Osteoblast (primary cell): ENCODE measurements at places on chromosomes 6 and 20.

DNA sequence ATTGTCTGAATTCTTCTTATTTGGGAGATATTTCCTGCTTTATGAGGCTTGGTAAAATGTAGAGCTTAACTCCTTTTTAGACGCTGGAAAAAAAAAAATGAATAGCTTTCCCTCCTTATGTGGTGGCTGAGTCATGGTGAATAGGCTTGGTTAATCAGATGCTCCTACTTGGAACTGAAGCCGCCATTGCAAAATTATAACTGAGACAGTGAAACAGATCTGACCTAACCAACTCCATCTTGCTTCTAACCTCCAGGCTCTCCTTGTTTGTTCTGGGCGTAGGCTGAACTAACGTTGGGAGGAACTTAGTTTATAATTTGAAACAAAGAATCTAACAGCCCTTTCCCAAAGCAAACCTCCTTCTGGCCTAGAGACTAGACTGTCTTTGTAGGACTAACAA is 43.2 kb upstream of the PLCB4 start:
- no peaks in the 10 kb centered on the region for H3K27me3 ChIP-seq
- peak overlapping the region; percentile 66 for H3K27ac ChIP-seq
- no peaks in the 10 kb centered on the region for H3K36me3 ChIP-seq
- H3K4me1 ChIP-seq: peaks cover 23% of the 10 kb centered on the region
- DNase-seq: no peak

GRCh38 chr6:131979515-131980337 is 28.6 kb upstream of the CCN2 start:
- no peaks in the 10 kb centered on the region for H3K27me3 ChIP-seq
- H3K4me3 ChIP-seq: no peak overlapping the region
- peak overlapping the region; percentile 88 for H3K27ac ChIP-seq
- no peaks in the 10 kb centered on the region for H3K36me3 ChIP-seq
- H3K4me1 ChIP-seq: peaks cover 72% of the 10 kb centered on the region

- no peak for DNase-seq
- H3K36me3 ChIP-seq: no peaks in the 10 kb centered on the region
- no peak overlapping the region for H3K4me3 ChIP-seq
These were observed 64.4 kb upstream of the PLEKHG1 start for GRCh38 chr6:150535151-150535804.

DNA sequence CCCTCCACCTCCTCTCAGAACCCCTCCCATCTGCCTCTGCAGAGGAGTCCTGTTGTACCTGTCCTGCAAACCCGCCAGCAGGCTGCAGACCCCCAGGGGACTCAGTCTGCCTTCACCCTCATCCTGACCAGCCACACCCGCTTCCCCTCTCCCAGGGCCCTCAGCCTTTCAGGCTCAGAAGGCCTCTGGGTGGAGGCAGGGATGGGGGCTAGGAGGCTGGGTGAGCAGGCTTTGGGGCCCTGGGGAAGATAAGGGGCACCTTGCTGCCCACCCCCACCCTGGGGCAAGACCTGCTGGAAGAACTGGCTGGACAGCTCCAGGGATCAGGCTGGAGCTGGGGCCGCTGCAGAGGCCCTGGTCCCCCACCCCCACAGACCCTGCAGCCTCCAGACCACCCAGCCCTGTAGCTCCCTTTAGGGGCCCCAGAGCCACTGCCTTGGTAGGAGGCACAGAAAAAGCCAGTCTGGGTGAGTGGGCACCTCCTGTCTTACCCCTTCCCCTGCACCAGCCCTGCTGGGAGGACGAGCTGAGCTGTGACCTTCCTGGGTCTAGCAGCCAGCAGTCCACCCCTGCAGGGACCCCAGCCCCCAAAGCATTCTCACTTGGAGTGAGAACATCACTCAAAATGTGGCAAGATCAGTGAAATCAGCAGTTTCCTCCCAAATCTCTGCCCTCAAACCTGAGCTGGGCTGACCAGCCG is 5.2 kb downstream of the TEAD3 start:
- no peaks in the 10 kb centered on the region for H3K36me3 ChIP-seq
- H3K4me3 ChIP-seq: no peak overlapping the region
- H3K27ac ChIP-seq: no peak overlapping the region
- peaks cover 38% of the 10 kb centered on the region for H3K4me1 ChIP-seq
- DNase-seq: peak; percentile 71

DNA sequence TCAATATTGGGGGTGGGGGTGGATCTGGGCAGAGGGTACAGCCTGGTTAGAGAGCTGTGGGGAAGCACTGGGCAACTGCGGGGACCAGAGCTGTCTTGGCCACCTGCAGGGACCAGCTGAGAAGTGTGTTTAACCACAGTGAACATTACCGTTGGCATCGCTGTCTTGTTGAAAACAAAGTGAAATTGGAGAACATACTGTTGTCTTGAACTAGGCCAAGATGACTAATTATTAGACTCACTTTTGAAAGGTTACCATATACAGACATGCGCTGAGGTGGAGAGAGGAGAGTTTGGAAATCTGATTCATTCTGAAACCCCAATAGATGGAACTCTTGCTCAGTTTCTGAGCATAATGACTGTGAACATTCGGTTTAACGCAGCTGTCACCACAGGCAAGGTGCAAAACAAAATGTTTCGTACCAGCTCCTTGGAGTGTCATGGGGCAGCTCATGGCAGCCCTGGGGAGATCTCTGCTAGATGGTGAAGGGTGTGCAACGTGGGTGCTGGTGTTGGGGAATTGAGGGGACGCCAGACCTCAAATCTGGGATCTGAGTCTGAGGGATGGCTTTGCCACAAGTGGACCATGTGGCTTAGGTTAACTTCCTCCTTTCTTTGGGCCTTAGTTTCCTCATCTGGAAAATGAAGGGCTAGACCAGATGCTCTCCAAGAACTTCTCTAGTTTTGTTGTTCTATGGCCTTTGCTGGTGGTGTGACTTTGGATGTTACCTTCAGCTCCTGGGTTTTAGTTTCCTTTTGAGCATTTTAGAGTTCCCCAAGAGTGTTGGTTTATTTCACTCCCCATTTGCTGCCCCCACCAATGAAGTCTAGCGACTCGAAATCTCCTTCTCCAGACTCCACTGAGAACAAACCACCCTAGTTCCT is 24.6 kb upstream of the GTSF1L start:
- no peaks in the 10 kb centered on the region for H3K27me3 ChIP-seq
- H3K4me3 ChIP-seq: no peak overlapping the region
- DNase-seq: peak; percentile 93
- H3K4me1 ChIP-seq: peaks cover 33% of the 10 kb centered on the region
- H3K36me3 ChIP-seq: no peaks in the 10 kb centered on the region

GRCh38 chr20:47931443-47931842 is 146.2 kb upstream of the SULF2 start:
- H3K36me3 ChIP-seq: no peaks in the 10 kb centered on the region
- peaks cover 24% of the 10 kb centered on the region for H3K27me3 ChIP-seq
- H3K4me1 ChIP-seq: peaks cover 13% of the 10 kb centered on the region
- no peak overlapping the region for H3K4me3 ChIP-seq

DNA sequence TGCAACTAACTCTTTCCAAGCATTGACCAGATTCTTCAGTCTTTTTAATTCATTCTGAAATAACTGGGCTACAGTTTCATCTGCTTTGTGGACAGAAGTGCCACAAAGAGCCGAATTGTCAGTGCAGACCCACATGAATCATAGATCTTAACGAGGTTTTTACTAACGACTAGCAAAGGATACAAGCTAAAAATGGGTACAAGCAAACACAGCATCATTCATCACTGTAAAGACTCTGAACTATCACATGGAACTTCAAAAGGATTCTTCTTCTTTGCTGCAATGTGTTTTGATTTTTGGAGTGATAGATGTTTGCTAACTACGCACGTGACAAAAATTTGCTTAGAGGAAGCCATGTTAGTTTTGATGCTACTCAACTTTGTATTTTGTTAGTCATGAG is 227.1 kb downstream of the ESR1 start:
- no peak overlapping the region for H3K4me3 ChIP-seq
- no peak for DNase-seq
- no peaks in the 10 kb centered on the region for H3K27me3 ChIP-seq
- H3K4me1 ChIP-seq: no peaks in the 10 kb centered on the region
- no peaks in the 10 kb centered on the region for H3K36me3 ChIP-seq
- H3K27ac ChIP-seq: no peak overlapping the region

GRCh38 chr6:19279273-19279684 is 557.9 kb upstream of the ID4 start:
- H3K4me1 ChIP-seq: no peaks in the 10 kb centered on the region
- H3K4me3 ChIP-seq: no peak overlapping the region
- H3K27ac ChIP-seq: no peak overlapping the region

DNA sequence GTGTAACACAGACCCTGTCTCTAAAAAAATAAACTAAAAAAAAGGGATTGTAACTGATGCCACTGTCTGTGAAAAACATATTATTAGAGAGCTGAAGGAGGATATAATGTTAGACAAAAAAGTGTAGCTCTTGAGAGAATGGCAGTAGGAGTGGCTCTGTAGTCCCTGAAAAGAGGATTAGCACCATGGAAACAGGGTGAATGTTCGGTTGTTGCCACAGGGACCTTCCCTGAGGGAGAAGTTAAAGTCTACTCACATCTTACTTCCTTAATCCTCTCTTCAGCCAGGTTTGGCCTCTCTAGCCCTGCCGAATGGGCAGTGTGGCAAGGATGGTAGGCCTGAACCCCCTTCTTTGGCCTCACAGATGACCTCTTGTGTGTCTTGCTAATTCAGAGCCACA is 12.1 kb downstream of the SCAND1 start:
- peaks cover 43% of the 10 kb centered on the region for H3K36me3 ChIP-seq
- peaks cover 15% of the 10 kb centered on the region for H3K4me1 ChIP-seq
- H3K4me3 ChIP-seq: no peak overlapping the region
- H3K27me3 ChIP-seq: no peaks in the 10 kb centered on the region

GRCh38 chr6:31829633-31830283 is 2.2 kb downstream of the HSPA1B start:
- peak overlapping the region; percentile 80 for H3K4me3 ChIP-seq
- no peaks in the 10 kb centered on the region for H3K36me3 ChIP-seq
- H3K4me1 ChIP-seq: peaks cover 17% of the 10 kb centered on the region
- DNase-seq: peak; percentile 88

DNA sequence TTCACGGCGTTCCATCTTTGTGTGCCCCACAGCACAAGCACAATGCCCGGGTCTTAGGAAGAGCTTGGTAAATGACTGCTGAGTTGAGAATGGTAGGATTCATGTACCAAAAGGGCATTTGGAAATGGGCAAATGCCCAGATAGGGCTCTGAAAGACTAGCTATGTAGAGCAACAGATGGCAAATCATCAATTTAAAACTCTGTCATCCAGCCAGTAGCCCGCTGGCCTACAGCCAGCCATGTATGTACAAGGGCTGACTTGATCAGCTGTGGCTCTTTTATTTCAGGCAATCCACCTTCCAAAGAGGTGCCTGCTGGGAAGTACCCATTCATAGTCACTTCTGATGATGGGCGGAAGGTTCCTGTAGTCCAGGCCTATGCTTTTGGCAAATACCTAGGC is 35.1 kb downstream of the NT5E start:
- DNase-seq: no peak
- no peaks in the 10 kb centered on the region for H3K27me3 ChIP-seq
- H3K36me3 ChIP-seq: peaks cover 72% of the 10 kb centered on the region
- H3K4me1 ChIP-seq: peaks cover 19% of the 10 kb centered on the region
- no peak overlapping the region for H3K4me3 ChIP-seq

GRCh38 chr20:25344634-25345033 is 46.0 kb downstream of the ABHD12 start:
- H3K27me3 ChIP-seq: no peaks in the 10 kb centered on the region
- H3K27ac ChIP-seq: no peak overlapping the region
- DNase-seq: no peak
- no peaks in the 10 kb centered on the region for H3K36me3 ChIP-seq
- no peaks in the 10 kb centered on the region for H3K4me1 ChIP-seq
- H3K4me3 ChIP-seq: no peak overlapping the region

- no peak for DNase-seq
- H3K4me1 ChIP-seq: peaks cover 7% of the 10 kb centered on the region
- no peak overlapping the region for H3K4me3 ChIP-seq
- no peak overlapping the region for H3K27ac ChIP-seq
- H3K27me3 ChIP-seq: no peaks in the 10 kb centered on the region
- no peaks in the 10 kb centered on the region for H3K36me3 ChIP-seq
These were observed 3.9 kb upstream of the LTV1 start for GRCh38 chr6:143839196-143839595.

DNA sequence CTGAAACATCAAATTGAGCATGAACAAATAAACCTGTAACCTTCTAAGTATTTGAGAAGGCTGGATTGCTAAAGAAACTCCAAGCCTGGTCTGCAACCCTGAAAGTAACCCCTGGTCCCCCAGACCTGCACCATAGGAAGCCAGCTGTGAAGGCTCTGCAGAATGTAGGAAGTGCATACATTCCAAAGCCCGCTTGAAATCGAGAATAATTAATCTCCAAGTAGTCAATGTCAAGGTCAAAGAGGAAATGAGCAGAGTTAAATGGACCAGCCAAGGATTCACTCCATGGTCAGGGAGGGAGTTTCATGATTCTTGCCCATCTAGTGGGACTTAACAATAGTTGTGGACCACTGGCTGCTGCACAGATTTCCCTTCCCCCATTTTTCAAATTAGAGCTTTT is 107.6 kb upstream of the RNF24 start:
- no peaks in the 10 kb centered on the region for H3K36me3 ChIP-seq
- peaks cover 19% of the 10 kb centered on the region for H3K4me1 ChIP-seq
- DNase-seq: no peak
- no peak overlapping the region for H3K27ac ChIP-seq

- H3K4me3 ChIP-seq: peak within 1 kb of the TSS; percentile 51
- H3K27ac ChIP-seq: no peak within 1 kb of the TSS
- H3K27me3 ChIP-seq: peaks cover 96% of the 10 kb centered on the region
- H3K4me1 ChIP-seq: peaks cover 8% of the 10 kb centered on the region
- peak; percentile 94 for DNase-seq
These were observed at the start of gene TFAP2A for GRCh38 chr6:10414756-10415616. Gene TFAP2A (minus strand): TSS chr6:10415074. CDS start chr6:10414991, 83 bp downstream.

DNA sequence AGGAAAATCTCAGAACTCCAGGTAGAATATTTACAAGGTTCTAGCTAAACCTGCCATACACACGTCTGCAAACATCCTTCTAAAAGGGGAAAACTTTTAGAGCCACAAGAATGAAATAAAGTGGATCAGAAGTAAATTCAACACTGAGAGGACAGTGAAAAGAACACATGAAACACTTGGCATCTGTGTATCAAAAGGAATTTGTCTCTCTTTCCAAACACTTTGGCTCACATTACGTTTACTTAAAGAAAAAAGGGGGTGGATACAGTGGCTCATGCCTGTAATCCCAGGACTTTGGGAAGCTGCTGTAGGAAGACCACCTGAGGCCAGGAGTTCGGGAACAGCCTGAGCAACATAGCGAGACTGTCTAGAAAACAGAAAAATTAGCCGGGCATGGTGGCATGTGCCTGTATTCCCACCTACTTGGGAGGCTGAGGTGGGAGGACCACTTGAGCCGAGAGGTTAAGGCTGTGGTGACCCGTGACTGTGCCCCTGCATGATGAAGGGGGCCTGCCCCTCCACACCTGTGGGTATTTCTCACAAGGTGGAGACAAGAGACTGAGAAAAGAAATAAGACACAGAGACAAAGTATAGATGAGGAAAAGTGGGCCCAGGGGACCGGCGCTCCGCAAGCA is 35.4 kb downstream of the NINL start:
- no peaks in the 10 kb centered on the region for H3K36me3 ChIP-seq
- H3K4me3 ChIP-seq: no peak overlapping the region
- no peaks in the 10 kb centered on the region for H3K27me3 ChIP-seq
- peaks cover 12% of the 10 kb centered on the region for H3K4me1 ChIP-seq
- DNase-seq: peak; percentile 81
- no peak overlapping the region for H3K27ac ChIP-seq

GRCh38 chr6:40705354-40705753 is 118.2 kb upstream of the LRFN2 start:
- H3K4me1 ChIP-seq: no peaks in the 10 kb centered on the region
- peaks cover 2% of the 10 kb centered on the region for H3K27me3 ChIP-seq
- no peak overlapping the region for H3K4me3 ChIP-seq
- no peaks in the 10 kb centered on the region for H3K36me3 ChIP-seq

GRCh38 chr20:20277894-20278335 is 90.0 kb upstream of the INSM1 start:
- H3K36me3 ChIP-seq: no peaks in the 10 kb centered on the region
- no peak for DNase-seq
- no peaks in the 10 kb centered on the region for H3K4me1 ChIP-seq
- no peak overlapping the region for H3K4me3 ChIP-seq
